ENCODE measurements at places on chromosomes 6 and 20.

DNA sequence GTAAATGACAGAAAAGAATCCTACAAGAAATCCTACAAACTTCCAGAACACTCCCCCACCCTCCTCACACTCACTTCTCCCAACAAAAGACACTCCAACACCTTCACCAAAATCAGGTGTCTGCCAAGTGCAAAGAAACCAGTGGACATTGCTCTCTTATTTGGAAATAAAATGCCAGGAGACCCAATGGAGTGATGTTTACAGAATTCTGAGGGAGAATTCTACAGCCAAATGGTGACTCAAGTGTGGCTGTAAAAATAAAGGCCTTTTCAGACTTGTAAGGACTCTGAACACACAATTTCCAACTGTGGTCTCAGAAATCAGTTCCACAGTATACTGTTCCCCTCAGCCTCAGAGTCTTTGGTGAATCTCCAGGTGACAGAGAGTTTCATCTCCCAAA, 109.6 kb upstream of the CARMIL1 start:
- no peak for DNase-seq

DNA sequence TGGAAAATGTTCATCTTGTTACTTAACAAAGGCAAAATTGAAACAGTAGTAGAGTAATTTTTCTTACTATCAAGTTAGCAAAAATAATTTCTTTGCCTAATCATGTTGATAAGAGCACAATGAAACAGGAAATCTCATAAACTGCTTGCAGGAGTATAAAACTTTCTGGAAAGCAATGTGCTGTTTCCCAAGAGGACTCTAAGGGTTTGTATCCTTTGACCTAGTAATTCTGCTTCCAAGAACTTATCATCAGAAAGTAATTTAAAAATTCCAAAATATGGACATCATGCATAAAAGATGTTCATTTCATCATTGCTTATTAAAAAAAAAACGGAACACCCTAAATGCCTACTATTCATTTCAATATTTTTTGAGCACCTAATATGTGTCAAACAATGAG, 46.1 kb upstream of the TNFAIP3 start:
- DNase-seq: no peak

DNA sequence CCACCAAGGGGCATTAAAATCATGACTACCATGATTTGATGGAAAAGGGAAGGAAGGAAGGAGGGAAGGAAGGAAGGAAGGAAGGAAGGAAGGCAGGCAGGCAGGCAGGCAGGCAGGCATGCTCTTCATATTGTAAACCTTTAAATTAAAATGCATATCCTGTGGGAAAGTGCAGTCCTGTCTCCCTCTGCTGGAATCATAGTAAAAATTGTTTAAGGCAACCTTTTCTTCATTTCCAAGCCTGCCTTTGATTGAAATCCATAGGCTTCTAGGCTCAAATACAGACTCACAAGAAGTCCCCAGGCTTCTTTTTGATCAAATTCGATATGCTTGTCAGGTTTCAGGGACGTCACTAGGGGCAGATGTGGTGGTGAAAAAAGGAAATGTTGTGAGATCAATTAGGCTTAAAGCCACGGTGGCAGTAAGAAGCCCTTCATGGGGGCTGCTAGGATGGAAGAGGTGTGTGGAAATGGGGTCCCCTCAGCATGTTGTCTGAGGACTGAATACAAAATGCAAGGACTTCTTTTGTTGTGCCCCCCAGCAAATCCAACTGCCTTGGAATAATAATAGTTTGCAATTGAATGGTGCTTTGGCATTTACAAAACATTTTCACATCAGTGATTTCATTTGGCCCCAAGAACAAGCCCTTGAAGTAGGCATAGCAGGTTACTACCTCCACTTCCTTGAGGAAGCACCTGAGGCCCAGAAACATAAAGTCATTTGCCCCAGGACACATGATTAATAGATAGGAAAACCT, 25.6 kb upstream of the GABRR1 start:
- peak; percentile 77 for DNase-seq

DNA sequence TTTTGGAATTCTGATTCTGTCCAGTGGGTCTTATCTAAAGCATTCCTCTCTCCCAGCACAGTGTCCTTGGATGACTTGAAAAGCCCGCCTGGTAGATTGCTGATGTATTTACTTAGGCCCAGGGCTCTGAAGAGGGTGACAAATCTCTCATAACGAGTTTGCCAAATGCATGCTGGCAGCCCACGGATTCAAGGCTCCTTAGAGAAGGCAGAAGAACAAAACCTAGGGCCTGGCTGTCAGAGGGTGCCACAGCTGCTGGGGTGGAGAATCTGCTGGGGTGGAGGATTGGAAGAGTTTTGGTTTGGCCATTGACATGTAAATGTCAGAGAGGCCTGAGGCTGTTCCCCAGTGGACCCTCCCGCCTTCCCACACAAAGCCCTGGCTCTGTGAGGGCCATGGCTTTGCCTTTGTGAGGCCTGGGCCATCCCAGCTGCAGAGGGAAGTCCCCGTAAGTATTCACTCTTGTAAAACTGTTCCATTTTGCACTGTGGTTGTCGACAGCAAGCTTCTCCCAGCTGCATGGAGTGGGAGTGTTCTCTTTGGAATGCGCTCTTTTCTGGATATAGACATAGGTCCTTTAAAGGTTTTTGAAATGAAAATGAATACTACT, 50.3 kb downstream of the ANKRD6 start:
- DNase-seq: peak; percentile 70

DNA sequence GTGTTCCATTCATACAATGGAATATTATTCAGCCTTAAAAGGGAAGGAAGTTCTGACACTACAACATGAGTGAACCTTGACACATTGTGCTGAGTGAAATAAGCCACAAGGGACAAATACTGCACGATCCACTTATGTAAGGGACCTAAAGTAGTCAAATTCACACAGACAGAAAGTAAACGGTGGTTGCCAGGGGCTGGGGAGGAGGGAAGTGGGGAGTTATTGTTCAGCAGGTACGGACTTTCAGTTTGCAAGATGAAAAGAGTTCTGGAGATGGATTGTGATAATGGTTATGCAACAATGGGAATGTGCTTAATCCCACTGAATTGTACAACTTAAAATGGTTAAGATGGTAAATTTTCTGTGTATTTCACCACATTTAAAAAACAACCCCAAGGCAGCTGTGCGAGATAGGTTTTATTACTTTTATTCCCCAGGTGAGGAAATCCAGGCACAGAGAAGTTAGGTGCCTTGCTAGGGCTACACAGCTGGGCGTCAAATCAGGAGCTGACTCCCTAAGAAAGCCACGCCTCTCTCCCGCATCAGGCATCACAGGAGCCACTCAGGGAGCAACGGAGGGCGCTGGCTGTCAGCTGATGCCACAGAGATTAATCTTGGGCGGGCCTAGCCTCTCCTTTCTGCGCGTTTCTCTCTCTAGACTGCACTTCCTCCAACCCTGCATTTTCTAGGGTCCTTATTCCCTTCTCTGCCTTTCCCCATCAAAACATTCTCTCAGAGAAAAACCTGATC, 9.3 kb upstream of the TRAF3IP2 start:
- DNase-seq: no peak

Measured in brain (organoid and tissue), 16 donors.